ENCODE measurements at places on chromosomes 7 and 10.

DNA sequence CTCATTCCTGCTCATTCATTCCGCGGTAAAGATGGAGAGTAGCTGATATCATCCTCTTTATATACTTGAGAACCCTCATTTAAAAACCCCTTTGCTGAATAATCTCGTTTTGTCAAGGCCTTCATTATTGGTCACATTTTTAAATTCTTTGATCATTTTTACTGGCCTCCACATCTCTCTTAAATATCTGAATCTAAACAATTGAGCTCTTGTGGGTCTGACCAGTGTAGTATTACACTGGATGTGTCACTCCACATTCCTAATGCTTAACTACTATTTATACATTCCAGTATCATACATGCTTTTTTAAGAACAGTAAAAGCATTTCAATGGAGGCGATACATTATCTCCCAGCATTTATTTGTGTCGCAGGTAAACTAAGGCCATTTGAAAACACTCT is 12.6 kb upstream of the PRPS1L1 start:
- no peak for DNase-seq

- no peak for DNase-seq
Measured at GRCh38 chr7:76054123-76055120, 6.5 kb downstream of the MDH2 start.

- DNase-seq, result no peak
Measured at GRCh38 chr7:41582116-41582515, 120.8 kb downstream of the INHBA start.

- no peak for DNase-seq
Measured at GRCh38 chr10:78979938-78980337, 88.8 kb upstream of the ZMIZ1 start.

GRCh38 chr7:19128856-19129255 is 11.4 kb upstream of the TWIST1 start:
- DNase-seq, result no peak

- no peak for DNase-seq
Measured at GRCh38 chr10:17607060-17607459, 10.1 kb downstream of the HACD1 start.

DNA sequence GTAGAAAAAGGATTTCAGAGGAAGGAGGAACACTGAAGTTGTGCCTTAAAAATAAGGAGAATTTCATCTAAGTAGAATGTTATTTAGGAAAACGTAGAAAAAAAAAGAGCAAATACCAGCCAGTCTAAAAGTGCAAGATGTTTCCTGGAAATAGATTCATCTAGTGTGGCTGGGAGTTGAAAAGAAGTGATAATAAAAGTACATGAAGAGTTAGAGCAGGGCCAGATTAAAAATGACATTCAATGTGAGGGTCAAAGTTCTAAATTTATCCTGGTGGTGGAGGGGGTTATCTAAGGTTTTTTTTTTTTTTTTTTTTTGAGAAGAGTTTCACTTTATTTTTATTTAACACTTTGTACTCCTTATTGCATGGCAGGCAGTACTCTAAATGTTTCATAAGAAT is 289.3 kb downstream of the MDFIC start:
- DNase-seq, result no peak

- no peak for DNase-seq
Measured at GRCh38 chr10:114825513-114826253, 4.1 kb downstream of the FHIP2A start.

DNA sequence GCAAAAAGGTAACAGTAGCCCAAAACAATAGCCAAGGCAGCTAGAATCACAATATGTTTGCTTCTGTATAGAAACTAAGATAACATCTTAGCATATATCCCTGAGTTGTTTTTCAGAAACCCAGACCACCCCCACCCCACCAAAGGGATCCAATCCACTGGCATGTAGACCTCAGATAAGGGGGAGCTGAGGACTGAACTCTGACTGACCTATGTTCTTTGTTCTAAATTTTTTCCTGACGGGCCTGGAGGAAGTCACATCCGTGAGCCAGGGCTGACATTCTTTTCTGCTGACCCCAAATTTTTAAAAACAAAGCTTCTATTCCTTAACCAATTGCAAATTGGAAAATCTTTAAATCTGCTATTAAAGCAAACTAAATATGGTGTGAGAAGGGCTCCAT is 493.9 kb upstream of the IGFBP3 start:
- DNase-seq, result no peak

DNA sequence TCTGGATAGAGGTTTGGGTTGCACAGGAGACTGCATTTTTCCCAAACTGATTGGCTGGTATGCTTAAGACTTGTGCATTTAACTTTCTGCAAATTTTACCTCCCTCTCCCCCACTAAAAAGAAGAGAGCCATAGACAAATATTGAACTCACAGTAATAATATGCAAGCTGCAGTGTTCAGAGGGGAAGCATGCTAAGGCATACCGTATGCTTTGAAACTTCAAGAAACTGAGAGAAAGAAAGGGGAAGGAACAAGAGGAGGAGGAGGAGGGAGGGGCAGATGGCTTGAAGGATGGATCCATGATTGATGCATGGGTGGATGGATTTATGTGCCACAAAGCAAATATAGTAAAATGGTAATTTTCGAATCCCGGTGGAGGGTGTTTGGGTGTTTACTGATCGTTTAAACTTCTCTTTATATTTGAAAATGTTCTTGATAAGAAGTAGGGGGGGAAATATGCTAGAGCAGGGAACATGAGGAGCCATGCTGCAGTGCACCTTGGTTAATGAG is 7.8 kb upstream of the KLF6 start:
- DNase-seq, result no peak

DNA sequence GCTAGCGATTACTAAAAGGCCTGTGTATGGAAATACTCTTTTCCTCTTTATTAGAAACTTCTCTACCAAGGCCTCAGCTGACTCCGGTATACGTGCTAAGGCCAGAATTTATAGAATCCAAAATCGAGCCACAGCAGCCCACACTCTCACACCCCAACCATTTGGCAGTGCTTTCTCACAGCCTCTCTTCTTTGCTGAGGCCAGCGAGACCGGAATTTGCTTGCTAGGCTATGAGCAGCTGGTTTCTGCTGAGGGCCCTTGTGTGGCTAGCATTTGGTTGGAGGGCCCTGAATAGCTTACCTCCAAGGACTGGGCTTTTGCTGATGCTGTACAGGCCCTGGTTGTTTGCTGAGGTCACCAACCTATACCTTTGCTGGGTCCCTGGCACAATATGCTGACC is 46.1 kb downstream of the ITGB8 start:
- DNase-seq, result no peak

DNA sequence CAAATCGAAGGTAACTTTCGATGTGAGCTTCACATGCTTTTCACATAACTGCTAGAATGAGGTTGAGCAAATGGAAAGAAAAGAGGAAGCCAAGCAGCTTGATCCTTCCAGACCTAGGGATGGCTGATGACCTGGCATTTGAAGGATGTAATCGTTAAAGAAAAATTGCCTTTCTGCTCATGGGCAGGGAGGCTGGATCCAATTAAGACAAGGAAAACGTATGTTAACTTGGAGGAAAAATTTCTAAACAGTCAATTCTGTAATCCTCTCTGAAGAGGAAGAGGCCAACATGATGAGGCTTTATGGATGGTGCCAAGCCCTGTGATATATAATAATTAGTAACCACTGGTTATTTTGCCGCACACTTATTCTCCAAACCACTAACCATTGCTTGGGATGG is 12.5 kb downstream of the GRK5 start:
- DNase-seq, result no peak

DNA sequence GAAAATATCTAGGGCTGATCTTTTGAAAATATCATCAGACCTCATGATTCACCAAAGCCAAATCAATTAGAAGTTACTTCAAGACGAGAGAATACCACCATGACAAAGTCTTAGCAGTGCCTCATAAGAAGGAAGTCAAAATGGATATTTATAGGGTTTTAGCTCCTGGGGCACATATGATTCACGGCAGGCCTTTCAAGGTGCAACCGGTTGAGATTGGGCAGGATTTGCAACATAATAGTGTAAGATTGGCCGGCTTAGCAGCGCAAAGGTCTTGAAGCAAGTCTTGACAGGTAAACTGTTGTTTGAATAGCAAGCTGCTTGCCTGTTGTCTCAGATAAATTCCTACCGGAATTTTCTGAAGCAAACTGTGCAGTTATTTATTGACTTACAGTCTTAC is 17.5 kb downstream of the ADRB1 start:
- no peak for DNase-seq

DNA sequence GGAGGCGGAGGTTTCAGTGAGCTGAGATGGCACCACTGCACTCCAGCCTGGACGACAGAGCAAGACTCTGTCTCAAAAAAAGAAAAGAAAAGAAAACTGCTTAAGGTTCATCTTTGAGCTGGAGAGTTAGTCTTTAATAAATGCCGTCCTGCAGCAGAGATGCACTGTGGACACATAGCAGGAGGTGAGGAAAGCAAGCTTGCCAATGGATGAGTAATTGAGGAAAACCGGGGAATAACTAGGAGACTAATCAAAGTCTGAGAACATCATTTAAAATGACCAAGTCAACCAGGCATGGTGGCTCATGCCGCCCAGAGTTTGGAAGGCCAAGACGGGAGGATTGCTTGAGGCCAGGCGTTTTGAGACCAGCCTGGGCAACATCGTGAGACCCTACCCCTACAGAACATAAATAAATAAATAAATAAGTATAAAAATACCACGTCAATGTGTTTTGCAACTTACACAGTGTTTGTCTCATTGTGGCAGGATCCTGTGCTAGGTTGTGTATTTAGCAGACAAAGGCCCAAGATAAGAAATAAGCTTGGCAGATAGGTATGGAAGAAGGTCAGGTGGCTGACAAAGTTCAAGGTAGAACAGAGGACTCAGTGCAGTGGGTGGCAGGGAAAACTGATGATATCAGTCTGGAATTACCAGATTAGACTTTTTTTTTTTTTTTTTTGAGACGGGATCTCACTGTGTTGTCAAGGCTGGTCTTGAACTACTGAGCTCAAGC is 115.7 kb upstream of the KMT2C start:
- no peak for DNase-seq

DNA sequence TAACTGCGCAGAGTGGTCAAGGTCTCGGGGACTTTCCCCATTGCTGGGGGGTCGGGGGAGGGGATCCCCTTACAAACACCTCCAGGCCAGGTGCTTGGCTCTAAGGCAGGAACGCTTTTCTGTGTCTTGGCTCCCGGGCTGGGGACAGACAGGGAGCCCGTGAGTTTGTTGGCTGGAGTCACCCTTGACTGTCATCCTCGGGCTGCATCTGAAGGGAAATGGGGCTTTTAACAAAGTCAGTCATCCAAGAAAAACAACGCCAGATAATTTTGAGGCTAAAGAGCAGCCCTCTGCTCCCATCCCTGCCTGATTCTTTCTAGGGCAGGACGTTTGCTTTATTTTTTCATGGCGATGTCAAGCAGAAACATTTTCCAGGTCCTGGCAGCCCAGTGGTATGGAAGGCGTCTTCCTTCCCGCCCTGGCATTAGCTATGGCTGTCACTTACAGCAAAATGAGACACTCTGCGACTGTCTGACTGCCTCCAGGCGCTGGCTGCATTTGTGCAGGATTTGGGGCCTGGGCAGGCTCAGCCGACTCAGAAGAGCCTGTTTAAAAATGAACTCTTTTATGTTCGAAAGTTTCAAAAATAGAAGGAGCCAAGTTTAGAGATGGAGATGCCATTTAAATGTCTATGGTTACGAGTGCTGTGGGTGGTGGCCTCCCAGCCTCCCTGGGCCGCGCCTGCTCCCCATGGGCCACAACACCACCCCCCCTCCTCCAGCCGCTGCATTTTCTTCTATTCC is 54.7 kb upstream of the TNS3 start:
- no peak for DNase-seq

- DNase-seq, result no peak
Measured at GRCh38 chr10:106941297-106942034, 223.0 kb downstream of the SORCS1 start.

DNA sequence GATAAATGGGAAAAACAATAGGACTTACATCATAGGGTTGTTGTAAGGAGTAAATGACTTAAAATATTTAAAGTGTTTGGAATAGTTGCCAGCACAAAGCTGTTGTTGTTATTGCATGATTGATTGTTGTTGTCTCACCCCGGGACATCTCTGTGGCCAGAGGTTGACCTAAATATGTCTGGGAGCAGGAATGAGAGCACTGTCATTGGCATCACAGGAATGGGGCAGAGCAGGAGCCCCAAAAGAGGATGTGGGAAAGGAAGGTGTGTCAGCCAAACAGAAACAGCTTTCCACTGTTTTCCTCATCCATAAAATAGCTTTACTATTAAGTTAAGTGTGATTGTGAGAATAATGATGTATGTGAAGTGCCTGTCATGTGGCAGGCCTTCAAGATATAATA is 121.6 kb downstream of the TMEM168 start:
- no peak for DNase-seq

DNA sequence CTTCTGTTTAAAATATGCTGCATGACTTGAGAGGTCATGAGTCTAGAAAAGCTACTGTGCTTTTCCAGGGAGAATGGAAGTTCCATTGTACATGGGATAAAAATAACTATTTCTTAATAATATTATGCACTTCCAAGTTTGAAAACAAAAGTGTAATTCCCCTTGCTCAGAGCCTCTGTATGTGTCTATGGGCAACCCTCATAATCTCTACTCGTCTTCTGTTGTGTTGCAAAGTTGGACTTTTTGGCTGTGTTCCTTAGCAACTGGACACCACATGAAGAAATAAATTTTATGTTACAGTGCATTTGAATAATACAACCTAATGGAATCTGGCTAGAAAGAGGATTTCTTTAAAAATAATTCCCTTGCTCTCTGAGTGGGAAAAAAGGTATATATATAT is 242.6 kb downstream of the TWIST1 start:
- no peak for DNase-seq

DNA sequence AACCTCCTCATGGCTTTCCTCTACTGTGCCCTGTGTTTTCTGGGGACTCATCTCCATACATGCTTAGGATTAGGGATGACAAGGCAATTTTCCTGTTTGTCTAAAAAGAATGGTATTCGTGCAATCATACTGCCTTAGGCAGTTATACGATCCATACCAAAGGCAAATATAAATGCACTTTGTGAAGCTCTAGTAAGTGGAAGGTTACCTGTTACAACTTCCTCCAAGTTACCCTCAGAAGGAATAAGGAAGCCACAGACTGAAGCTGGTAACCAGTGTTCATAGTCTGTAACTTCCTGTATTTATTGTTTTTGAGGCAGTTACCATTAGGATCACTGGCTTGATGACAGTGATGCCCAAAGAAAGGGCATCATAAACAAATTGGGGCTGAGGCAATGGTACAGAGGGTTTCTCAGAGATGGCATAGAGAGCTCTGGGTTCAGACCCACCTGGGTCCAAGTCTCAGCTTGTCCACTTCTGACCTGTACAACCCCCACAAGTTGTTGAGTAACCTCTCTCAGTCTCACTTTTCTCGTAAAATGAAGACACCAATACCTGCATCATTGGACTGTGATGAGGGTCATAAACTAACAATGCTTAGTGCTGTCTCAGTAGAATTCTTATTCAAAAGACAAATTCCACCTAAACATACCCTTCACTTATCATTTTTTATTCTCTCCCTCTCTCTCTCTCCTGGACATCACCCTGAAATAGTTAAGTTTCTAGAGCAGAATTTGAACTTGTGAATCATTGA is 138.2 kb downstream of the ELMO1 start:
- no peak for DNase-seq

- DNase-seq, result no peak
Measured at GRCh38 chr7:100053215-100053614, 3.6 kb downstream of the ZSCAN21 start.

GRCh38 chr10:94010886-94011285 is 17.2 kb downstream of the PLCE1 start:
- DNase-seq, result no peak
